ENCODE measurements at places on chromosomes 2 and 18. TPM values are rescaled to one million over a fixed set of nuclear protein-coding genes. Genes with fewer than 3 reads are reported as not detected.

DNA sequence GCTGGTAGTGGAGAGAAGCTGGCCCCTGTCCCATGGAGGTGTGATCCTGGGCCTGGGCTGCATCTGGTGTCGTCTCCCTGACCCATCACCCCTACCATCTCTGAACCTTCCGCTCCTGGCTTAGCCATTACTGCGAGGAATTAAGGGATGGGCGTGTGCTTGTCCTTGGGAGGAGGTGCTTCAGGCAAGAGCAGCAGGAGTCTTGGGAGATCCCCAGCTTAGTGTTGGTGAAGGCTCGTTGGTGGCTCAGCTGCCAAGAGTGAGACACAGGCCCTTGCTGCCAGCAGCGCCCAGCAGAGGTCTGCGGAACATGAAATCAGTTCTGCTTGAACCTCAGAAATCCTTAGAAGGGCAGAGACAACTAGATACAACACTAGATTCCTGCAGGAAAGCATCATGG is 59.9 kb upstream of the TGFA start:
- H3K4me3 ChIP-seq = no peak overlapping the region
- peaks cover 8% of the 10 kb centered on the region for H3K27me3 ChIP-seq
- no peaks in the 10 kb centered on the region for H3K4me1 ChIP-seq
- no peak overlapping the region for H3K27ac ChIP-seq
- DNase-seq = no peak

DNA sequence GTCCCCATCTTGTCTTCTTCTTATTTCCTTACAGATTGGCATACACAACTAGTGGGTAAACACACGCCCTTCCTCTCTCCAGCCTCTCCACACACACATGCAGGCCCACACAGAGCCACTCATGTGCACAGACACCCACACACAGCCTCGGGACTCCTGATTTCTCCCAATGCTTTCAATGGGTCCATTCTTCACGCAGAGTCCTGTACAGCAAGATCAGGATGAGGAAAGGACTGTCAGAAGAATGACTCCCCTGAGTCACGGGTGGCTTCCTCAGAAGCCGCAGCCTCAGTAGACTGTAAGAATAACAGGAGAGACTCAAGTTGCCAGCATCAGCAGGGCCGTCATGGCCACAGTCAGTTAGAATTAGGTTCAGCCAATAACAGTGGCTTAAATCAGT is 109.1 kb upstream of the GLI2 start:
- no peaks in the 10 kb centered on the region for H3K4me1 ChIP-seq
- H3K4me3 ChIP-seq = no peak overlapping the region
- no peaks in the 10 kb centered on the region for H3K36me3 ChIP-seq
- H3K27me3 ChIP-seq = no peaks in the 10 kb centered on the region
- no peak overlapping the region for H3K27ac ChIP-seq
- DNase-seq = no peak

ITPRIPL1 gene
- total RNA-seq = 12.2 TPM

GRCh38 chr2:98444436-98445176 is at the start of gene INPP4A:
INPP4A (plus strand) TSS chr2:98444858; CDS start chr2:98520049, 75,191 bp downstream.
- no peak for DNase-seq
- H3K4me3 ChIP-seq = peak within 1 kb of the TSS; percentile 88
- peaks cover 10% of the 10 kb centered on the region for H3K4me1 ChIP-seq
- peak within 1 kb of the TSS; percentile 85 for H3K27ac ChIP-seq
- H3K27me3 ChIP-seq = no peaks in the 10 kb centered on the region

GRCh38 chr2:3645745-3646389 is 12.1 kb upstream of the ALLC start:
- no peaks in the 10 kb centered on the region for H3K36me3 ChIP-seq
- DNase-seq = no peak
- H3K4me3 ChIP-seq = no peak overlapping the region
- H3K27me3 ChIP-seq = no peaks in the 10 kb centered on the region

- no peaks in the 10 kb centered on the region for H3K4me1 ChIP-seq
- no peaks in the 10 kb centered on the region for H3K27me3 ChIP-seq
- no peaks in the 10 kb centered on the region for H3K36me3 ChIP-seq
- H3K4me3 ChIP-seq = 0 out of 2 replicates have a peak overlapping the region, but pooled peaks have one; percentile 8
Measured at GRCh38 chr2:231627384-231628120, 34.9 kb downstream of the TEX44 start.

DNA sequence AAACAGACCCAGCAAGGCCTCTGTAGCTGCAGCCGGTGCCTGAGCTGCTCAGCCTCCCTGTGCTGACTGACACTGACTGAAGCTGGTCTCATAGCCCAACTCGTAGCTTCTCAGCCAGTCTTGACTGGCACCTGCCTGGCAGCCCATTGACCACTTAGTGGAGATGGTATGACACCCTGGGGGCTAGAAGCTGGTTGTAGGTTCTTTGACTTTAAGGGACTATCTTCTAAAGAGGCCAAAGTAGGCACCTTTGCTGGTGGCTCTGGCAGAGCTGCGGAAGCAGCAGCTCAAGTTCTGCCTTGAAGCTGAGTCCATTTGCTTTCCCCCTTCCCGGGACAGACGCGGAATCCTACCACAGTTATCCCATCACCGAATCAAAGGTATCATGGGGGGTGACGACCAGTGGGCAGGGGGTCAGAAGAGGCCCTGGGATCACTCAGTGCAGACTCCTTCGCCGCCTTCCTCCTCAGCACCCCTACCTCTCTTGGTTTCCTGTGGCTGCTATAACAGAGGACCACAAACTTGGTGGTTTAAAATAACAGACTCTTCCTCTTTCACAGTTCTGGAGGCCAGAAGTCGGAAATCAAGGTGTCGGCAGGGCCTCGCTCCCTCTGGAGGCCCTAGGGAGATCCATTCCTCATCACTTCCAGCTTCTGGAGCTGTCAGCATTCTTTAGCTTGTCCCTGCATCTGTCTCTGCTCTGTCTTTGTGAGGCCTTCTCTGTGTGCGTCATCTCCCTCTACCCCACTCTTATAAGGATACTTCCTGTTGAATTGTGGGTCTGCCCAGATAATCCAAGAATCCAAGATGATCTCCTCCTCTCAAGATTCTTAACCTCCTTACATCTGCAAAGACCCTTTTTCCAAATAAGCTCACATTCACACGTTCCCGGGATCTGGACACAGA is 13.7 kb upstream of the FOSL2 start:
- DNase-seq = no peak
- no peaks in the 10 kb centered on the region for H3K4me1 ChIP-seq
- no peaks in the 10 kb centered on the region for H3K36me3 ChIP-seq
- no peak overlapping the region for H3K27ac ChIP-seq
- no peak overlapping the region for H3K4me3 ChIP-seq

ZNF521 gene
- total RNA-seq = 0.15 TPM

DES gene
- 0.69 TPM for total RNA-seq

GRCh38 chr18:49112031-49112430 is 161.3 kb upstream of the SMAD7 start:
- no peaks in the 10 kb centered on the region for H3K36me3 ChIP-seq
- no peak overlapping the region for H3K27ac ChIP-seq
- no peaks in the 10 kb centered on the region for H3K27me3 ChIP-seq
- H3K4me1 ChIP-seq = no peaks in the 10 kb centered on the region
- H3K4me3 ChIP-seq = no peak overlapping the region
- DNase-seq = no peak

DNA sequence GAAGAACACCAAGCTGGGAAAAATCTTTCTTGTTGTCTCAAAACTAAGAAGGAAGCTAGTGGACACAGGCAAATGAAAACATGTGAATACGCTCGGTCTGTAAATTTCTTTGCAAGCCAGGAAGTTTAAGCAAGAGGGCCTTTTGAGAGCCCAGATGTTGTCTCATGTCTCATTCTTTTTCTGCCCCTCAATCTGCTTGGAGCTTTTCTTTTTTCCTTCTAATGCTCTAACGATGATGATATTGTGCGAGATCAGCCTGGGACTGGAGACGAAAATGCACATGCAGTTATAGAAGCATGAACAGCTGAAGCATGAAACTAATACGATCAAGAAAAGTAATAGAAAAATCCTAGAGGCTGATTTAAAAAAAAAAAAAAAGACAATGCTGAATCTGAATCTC is 138.6 kb upstream of the CHAC2 start:
- H3K27me3 ChIP-seq = no peaks in the 10 kb centered on the region
- no peak overlapping the region for H3K27ac ChIP-seq
- H3K4me1 ChIP-seq = no peaks in the 10 kb centered on the region
- DNase-seq = no peak
- no peaks in the 10 kb centered on the region for H3K36me3 ChIP-seq

DNA sequence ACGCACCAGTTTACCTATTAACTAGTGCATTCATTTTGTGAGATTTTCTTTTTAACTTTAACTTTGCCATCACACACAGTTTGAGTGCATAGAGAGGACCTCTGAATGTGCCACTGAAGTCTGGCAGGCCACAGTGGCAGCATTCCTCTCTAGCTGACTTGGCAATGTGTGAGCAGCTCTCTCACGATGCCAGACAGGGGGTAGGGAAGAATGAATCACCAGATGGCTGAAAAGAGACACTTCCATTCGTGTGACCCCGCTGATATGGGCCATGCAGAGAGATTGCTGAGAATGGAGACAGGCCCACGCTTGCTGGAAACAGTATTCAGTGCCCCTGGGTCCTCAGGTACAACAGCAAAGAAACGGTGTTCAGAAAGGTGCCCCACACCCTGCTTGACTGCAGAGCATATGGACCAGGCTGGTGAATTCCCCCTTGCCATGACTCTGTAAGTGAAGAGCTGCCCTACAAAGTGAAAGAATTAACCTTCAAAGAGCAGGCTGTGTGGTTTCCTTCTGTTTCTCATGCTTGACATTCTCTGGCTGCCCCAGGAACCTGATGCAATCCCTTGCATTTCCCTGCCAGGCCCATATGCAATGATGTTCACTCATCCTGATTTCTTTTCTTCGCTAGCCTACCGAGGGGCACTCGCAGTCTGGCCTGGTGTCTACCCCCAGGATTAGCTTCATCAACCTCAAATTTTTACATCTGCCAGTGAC is 236.1 kb downstream of the CDH20 start:
- H3K27ac ChIP-seq = no peak overlapping the region
- H3K4me1 ChIP-seq = no peaks in the 10 kb centered on the region
- H3K36me3 ChIP-seq = no peaks in the 10 kb centered on the region
- no peak overlapping the region for H3K4me3 ChIP-seq
- DNase-seq = no peak

DNA sequence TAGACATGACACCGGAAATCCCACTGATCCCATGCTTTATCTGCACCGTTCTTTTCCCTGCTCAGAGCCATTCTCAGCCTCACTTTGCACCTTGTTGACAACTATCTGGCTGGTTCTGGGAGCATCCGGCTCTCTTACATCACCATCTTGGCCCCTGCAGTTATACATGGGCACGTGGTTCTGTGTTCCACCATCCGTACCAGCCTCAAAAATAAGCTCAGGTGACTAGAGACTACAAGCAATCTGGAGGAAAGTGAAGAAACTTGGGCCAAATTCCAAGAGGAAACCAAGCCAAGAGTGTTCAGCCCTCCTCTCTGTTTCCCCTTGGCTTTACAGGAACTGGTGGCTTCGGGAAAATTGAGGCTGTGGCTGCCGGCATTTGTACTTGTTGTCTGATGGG is 244.6 kb upstream of the ACVR2A start:
- no peak overlapping the region for H3K4me3 ChIP-seq
- H3K27ac ChIP-seq = no peak overlapping the region
- DNase-seq = no peak
- no peaks in the 10 kb centered on the region for H3K27me3 ChIP-seq
- H3K36me3 ChIP-seq = no peaks in the 10 kb centered on the region
- H3K4me1 ChIP-seq = no peaks in the 10 kb centered on the region

DNA sequence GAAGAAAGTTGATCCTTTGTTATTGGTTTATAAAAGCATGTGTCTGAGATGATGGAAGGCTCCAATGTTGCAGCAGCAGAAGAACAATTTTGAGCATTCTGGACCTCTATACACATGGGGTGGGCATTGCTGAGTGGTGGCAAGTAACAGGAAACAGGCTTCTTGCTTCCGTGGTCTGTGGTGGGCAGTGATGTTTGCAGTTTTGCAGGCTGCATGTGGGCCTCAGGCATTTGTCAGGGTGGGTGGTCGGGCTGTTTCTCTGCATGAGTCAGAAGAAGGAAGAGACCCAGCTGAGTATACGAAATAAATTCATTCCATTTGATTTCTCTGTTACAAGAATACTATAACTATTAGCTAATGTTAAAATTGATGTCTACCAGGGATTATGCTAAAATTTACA is 239.5 kb upstream of the COL3A1 start:
- H3K4me1 ChIP-seq = no peaks in the 10 kb centered on the region
- H3K27me3 ChIP-seq = no peaks in the 10 kb centered on the region
- H3K27ac ChIP-seq = no peak overlapping the region
- H3K4me3 ChIP-seq = no peak overlapping the region

GRCh38 chr2:167140767-167141166 is 252.5 kb downstream of the XIRP2 start:
- no peaks in the 10 kb centered on the region for H3K27me3 ChIP-seq
- H3K4me3 ChIP-seq = no peak overlapping the region
- no peaks in the 10 kb centered on the region for H3K4me1 ChIP-seq
- H3K36me3 ChIP-seq = no peaks in the 10 kb centered on the region
- peak; percentile 69 for DNase-seq

- no peaks in the 10 kb centered on the region for H3K36me3 ChIP-seq
- no peak overlapping the region for H3K27ac ChIP-seq
- no peaks in the 10 kb centered on the region for H3K4me1 ChIP-seq
- no peak for DNase-seq
- H3K4me3 ChIP-seq = no peak overlapping the region
Measured at GRCh38 chr2:167196461-167197252, 308.4 kb downstream of the XIRP2 start.

COL3A1 gene
- total RNA-seq = 6.9 TPM

DNA sequence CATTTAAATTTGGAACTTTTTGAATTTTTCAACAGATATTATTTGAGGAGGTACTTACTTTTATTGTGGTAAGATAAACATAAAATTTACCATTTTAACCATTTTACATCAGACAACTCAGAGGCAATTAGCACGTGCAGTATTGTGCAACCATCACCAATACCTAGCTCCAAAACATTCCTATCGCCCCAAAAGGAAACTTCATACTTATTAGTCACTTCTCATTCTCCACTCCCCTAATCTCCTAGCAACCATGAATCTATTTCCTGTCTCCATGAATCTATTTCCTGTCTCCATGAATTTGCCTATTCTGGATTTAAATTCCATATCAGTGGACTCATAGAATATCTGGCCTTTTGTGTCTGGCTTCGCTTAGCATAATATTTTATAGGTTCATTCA is 69.9 kb upstream of the FAM136A start:
- no peak overlapping the region for H3K4me3 ChIP-seq
- no peak overlapping the region for H3K27ac ChIP-seq
- H3K36me3 ChIP-seq = no peaks in the 10 kb centered on the region
- no peaks in the 10 kb centered on the region for H3K4me1 ChIP-seq
- no peak for DNase-seq
- H3K27me3 ChIP-seq = no peaks in the 10 kb centered on the region

TMEM200C gene
- total RNA-seq = 0.10 TPM

GRCh38 chr2:96164459-96165184 is 19.4 kb upstream of the DUSP2 start:
- no peak for DNase-seq
- H3K27me3 ChIP-seq = no peaks in the 10 kb centered on the region
- no peaks in the 10 kb centered on the region for H3K4me1 ChIP-seq
- H3K36me3 ChIP-seq = no peaks in the 10 kb centered on the region
- no peak overlapping the region for H3K4me3 ChIP-seq

DNA sequence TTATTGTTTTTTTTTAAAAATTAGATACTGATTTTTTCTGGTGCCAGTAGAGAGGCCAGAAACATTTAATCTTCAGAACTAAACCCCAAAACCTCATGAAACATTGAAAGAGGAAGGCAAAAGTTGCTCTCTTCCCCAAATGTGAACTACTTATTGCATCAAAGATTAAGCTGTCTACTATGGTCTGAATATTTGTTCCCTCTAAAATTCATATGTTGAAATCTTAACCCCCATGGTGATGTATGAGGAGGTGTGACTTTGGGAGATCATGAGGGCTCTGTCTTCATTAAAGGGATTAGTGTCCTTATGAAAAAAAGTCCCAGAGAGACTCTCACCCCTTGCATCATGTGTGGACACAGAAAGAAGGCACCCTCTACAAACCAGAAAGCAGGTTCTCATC is 28.2 kb upstream of the SLC8A1 start:
- H3K4me1 ChIP-seq = no peaks in the 10 kb centered on the region
- no peaks in the 10 kb centered on the region for H3K36me3 ChIP-seq
- DNase-seq = no peak
- H3K27ac ChIP-seq = no peak overlapping the region
- no peaks in the 10 kb centered on the region for H3K27me3 ChIP-seq

All from Panc1 (cell line).